ENCODE measurements at places on chromosomes 11 and 22.
A peak's percentile ranks its signal among the peaks of the same experiment; 100 is the strongest.

GRCh38 chr11:25242928-25243327, 746.1 kb downstream of the LUZP2 start:
- DNase-seq, result no peak

GRCh38 chr11:68757711-68758110, 6.4 kb upstream of the TESMIN start:
- DNase-seq, result no peak

GRCh38 chr11:62603072-62603408, 1.4 kb upstream of the MTA2 start:
- no peak for DNase-seq

DNA sequence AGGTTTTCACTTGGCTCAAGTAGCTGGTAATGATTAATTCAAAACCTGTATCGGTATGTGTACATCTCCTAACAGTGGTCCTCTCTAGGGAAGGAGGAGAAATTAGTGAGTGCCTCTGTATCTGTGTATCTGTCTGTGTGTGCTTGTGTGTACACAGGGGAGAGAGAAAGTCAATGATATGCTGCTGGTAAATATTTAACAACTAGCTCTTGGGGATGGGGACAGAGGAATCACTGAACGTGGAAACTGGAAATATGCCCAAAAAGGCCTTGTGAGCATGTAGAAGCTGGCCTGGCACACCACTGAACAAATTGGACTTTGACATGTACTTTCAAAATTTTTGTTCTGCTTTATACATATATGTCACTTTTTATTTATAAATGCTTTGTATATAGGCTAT, 214.0 kb upstream of the SYN3 start:
- no peak for DNase-seq

DNA sequence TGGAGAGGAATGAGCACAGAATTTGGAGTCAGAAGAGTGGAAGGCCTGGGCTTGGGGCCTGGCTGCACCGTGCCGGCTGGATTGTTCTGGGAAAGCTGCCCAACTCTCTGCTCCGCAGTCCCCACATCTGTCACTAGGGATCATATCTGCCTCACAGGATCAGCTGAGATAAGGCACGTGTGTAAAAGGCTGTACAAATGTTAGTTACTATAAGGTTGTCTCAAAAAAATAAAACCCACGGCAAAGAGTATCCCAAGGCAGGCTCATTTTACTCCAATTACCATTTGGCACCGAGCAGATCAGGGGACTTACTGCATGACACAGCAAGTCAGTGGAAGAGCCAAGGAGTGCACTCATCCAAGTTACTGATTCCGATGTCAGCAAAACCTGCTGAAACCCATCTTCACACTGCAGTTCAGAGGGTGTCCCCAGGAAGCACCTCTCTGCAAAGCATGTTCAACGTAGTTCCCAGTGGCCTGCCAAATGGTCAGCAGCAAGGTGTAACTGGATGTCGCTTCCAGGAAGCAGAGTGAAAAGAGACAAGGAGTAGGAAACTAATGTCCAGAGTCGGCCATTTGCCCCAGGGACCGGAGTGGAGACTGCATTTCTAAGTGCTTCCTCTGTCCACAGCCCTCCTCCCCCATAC, 18.1 kb upstream of the MRTFA start:
- no peak for DNase-seq

GRCh38 chr11:66363187-66363601, 8.4 kb downstream of the SLC29A2 start:
- DNase-seq, result no peak

- peak; percentile 81 for DNase-seq
Observed at GRCh38 chr11:67584205-67584880, 731 bp downstream of the GSTP1 start.

DNA sequence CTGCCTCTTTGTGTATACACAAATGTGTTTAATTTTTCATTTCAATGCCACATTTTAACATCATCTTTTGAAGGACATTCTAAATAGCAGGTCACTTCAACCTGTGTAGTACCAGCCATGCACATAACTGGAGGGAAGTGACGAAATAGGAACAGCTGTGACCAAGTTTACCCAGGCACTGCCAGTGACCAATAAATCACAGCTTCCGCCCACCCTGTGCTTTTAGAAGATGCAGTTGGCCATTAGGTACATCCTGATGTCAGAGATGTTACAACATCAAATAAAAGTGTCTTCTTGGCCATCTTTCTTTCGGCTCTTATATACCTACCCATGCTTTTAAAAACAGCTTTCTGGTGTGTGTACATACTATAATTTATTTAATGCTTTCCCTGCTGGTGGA, 7.8 kb downstream of the LDLRAD3 start:
- peak; percentile 38 for DNase-seq

DNA sequence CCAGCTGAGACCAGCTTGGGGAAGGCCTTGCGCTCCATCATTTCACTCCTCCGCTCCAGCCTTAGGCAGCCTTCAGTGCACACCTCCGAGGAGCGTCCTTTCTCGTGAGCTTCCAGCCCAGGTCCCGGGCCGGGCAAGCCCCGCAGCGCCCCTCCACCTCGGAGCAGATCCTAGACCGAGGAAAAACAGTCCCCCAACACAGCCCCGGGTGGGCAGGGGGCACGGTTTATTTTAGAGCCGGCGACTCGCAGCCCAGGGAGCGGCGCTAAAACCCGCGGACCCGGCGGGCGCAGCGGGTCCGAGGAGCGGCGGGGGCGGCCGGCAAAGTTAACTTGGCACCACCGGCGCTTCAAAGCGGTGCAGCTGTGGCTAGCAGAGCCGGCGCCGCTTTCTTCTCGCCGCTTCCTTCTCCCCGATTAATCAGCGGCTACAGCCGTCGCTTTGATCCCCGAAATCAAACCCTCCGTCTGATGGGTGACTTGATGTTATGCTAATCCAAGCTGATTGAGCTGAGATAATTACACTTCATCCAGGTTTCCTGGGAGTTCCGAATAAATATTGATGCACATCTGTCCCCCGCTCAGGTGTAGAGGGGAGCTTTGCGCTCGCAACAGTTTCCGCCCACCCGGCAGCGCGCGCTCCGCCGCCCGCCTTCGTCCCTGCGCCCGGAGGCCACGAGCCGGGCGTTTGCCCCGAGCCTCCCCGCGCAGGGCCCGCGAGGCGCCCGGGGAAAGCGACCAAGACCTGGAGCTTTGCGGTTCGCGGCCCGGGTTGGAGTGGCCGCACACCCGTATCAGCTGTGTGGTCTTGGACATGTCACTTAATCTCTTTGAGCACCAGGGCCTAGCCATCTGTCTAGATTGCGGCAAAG, 192.7 kb downstream of the BUD13 start:
- DNase-seq, result no peak

DNA sequence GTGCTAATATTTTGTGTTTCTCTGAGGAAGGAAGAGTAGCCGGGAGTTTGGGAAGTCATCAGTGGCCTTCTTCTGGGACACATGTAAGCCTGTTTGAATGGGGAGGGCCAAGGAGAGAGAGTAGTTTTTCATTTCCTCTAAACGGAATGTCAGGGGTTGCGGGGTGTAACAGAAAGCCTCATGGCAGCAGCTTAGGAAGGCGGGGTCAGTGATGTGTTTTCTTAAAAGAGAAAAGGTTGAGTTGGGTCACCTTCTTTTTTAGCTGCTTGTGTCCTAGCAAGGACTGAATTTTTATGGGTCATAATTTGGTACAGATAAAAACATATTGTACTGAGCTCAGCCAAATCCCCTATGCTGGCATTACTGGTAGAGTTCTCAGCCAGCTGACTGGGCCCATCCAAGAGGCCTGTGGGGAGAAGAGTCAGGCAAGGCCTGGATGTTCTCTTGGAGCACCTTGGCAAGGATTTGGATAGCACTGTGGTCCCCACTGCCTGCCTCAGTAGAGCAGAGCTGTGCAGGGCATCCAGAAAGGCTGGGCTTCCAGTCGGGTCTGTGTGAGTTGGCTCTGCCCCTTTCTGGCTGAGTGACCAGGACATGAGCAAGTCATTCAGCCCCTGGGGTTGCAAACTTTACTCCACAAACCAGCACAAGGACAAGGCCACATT, 29.4 kb upstream of the NAV2 start:
- no peak for DNase-seq

DNA sequence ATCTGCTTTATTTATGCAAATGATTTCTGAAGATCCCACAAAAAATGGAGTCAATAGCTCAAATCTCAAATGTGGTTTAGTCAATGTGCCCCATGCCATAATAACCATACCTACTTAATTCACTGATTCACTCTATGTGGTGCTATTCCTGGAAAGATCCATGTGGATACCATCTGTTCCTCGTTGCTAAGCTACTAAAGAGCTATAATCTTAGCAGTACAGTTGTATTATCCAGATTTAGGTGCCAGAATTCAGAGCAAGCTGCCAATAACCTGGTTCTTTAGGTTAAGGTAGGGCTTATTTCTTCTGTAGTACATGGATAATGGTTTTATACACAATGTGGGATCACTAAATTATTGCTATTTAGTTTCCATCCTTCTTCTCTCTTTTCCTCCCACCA, 974.7 kb upstream of the CCDC90B start:
- no peak for DNase-seq

DNA sequence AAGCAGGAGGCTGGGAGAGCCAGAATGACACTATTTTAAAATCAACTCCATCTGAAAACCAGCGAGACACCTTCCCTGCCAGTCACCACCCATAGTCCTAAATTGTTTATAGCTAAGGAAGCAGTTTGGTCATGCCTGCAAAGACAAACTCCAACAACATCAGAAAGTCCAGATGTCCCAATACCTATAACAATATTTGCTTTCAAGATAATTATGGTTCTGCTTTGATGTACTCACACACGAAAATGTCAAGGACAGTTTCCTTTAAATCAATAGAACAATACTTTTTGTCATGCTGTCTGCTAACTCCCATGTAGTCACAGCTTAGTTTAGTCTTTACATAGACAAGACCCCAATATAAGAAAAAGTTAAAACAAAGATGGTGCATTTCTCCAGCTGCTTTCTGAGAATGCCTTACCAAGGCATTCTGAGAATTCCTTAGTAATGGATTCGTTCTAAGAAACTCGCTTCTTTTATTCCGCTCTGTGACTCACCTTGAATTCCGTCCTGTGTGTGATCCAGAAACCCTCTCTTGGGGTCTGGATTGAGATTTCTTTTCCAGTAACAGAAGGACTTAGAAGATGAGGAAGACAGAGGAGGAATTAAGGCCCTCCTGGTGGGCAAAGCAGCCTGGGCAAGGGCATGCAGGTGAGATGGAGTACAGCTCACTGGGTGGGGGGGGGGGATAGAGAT, 9.6 kb upstream of the SCGB2A2 start:
- no peak for DNase-seq

GRCh38 chr11:118666371-118666770, 13.1 kb downstream of the TREH start:
- DNase-seq, result no peak

DNA sequence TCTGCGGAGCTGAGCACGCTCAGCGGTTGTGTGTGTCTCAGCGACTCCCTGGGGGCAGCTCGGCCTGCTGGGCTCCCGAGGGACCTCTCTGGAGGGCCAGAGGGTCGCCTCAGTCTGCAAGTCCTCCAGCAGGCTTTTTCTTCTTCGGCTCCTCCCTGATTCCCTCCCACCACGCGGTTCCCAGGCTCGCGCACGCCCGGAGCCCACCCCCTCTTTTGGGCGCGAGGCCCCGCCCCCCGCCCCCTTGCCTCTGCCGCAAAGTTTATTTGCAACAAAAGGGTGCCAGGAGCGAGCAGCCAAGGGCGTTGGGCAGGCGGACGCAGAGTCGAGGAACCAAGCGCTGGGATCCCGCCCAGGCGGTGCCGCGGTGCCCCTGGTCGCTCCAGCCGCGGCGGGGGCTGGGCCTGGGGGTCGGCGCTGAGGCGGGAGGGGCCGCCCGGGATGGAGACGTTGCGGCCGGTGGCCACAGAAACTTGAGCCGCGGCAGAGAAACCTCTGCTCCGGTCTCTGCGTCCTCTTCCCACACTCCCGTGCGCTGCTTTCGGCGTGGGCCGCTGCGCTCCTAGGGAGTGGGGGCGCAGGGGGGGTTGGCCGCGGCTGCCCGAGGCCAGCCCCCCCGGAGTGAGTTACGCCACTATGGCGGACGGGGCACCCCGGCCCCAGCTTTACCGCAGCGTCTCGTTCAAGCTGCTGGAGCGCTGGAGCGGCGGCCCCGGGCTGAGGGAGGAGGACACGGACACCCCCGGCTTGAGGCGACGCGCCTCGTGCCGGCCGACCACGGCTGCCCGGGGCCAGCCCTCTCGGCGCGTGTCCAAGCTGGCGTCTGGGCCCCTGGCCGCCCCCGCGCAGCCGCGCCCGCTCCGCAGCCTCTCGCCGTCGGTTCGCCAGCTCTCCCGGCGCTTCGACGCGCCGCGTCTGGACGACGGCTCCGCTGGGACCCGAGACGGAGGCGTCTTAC, at the start of gene ARHGEF17:
Gene ARHGEF17, plus strand, starts transcription at position 274 of the 958 bp plus-strand sequence. Its CDS starts 363 bp downstream, at position 637.
- DNase-seq, result peak; percentile 68

GRCh38 chr11:19683862-19684491, 28.7 kb upstream of the NAV2 start:
- DNase-seq, result no peak

DNA sequence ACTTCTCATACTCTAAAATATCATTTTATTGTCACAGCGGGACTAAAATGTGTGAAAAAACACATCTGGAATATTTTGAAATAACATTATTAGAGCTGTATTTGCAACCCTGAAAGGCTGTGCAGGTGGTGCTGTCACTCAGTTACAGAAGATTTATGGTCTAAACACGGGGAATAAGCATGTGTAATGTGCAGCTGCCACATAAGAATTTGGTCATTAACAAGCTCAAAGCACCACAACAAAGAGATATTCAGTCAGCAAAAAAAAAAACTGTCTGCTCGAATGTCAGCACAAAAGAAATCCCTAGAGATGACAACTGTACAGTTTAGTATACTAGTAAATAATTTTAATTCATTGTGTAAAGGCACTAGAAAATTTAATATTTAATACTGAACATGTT, 31.3 kb downstream of the TMEM123 start:
- DNase-seq, result no peak

- peak; percentile 86 for DNase-seq
Observed at GRCh38 chr11:1825039-1825740, 9.6 kb upstream of the SYT8 start.

GRCh38 chr11:35133656-35134055, 5.3 kb upstream of the CD44 start:
- no peak for DNase-seq

- no peak for DNase-seq
Observed at GRCh38 chr11:105298174-105298573, 158.6 kb upstream of the CARD18 start.

GRCh38 chr11:16511116-16512114, 155.1 kb upstream of the SOX6 start:
- DNase-seq, result no peak

GRCh38 chr11:1371026-1371325, 18.8 kb upstream of the BRSK2 start:
- no peak for DNase-seq

Measured in suppressor macrophage treated with lipopolysaccharide for 1 hour (primary cell).